ENCODE measurements at places on chromosomes 7 and 10.
A peak's percentile ranks its signal among the peaks of the same experiment; 100 is the strongest.

GRCh38 chr7:19322002-19322401, 176.8 kb upstream of the FERD3L start:
- H3K36me3 ChIP-seq, result no peaks in the 10 kb centered on the region
- H3K27ac ChIP-seq, result peak overlapping the region; percentile 76
- peaks cover 36% of the 10 kb centered on the region for H3K4me1 ChIP-seq
- H3K4me3 ChIP-seq, result no peak overlapping the region
- H3K27me3 ChIP-seq, result no peaks in the 10 kb centered on the region

DNA sequence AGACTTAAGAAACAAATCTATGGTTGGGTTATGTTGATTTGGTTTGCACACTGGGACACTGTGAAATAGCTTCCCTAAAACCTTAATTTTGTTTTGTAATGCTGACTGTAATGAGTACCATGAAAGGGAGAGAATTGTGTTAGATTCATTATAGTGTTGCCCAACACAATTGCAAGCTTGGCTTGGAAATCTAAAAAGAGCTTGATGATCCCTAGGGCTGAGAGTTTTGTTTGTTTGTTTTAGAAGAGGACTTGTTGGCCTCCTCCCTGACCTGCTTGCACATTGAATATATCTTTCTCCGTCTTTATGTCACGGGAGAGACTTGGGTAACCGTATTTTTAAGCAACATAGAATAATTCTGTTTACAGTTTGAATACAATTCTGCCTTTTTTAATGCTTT, 410.1 kb downstream of the ARL4A start:
- H3K4me3 ChIP-seq, result no peak overlapping the region
- H3K4me1 ChIP-seq, result no peaks in the 10 kb centered on the region
- H3K36me3 ChIP-seq, result no peaks in the 10 kb centered on the region
- no peaks in the 10 kb centered on the region for H3K27me3 ChIP-seq
- no peak for DNase-seq

DNA sequence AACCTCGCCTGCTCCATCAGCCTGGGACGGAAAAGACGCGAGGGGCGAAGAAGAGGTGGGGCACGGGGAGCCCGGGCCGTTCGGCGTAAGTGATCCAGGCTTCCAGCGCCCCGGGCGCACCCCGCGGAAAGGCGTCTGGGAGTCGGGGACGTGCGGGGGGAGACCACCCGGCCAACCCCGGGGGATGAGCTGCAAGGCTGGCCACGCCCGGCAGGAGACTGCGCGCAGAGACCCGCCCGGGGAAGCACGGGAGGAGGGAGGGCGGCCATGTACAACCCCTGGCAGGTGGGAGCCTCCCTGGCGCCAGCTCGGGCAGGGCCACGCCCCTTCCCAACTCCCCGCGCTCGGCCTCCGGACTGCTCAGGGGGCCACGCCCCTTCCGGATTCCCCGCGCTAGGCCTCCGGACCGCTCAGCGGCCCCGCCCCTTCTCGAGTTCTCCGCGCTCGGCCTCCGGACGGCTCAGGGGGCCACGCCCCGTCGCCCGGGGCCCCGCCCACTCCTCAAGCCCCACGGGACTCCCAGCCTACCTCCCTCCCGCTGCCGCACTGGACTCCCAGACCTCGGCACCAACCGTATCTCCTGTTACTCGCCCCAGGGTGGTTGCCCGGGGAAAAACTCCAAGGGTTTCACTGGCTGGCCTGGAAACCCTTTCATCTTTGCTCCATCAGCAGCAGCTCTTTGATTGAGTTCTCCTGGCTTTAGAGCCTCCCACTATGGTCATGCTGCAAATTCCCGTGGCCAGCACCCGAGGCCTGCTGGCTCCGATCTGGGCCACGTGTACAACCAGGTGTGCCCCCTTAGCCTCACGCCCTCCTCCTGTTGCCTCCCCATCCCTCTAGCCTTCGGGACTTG, 284.4 kb downstream of the ZEB1 start:
- peaks cover 18% of the 10 kb centered on the region for H3K4me1 ChIP-seq
- DNase-seq, result peak; percentile 96
- H3K4me3 ChIP-seq, result peak overlapping the region; percentile 87
- H3K27ac ChIP-seq, result peak overlapping the region; percentile 40

- H3K36me3 ChIP-seq, result no peaks in the 10 kb centered on the region
- DNase-seq, result no peak
- H3K4me1 ChIP-seq, result peaks cover 15% of the 10 kb centered on the region
These were observed 604.0 kb downstream of the LRMDA start for GRCh38 chr10:76035206-76036110.

DNA sequence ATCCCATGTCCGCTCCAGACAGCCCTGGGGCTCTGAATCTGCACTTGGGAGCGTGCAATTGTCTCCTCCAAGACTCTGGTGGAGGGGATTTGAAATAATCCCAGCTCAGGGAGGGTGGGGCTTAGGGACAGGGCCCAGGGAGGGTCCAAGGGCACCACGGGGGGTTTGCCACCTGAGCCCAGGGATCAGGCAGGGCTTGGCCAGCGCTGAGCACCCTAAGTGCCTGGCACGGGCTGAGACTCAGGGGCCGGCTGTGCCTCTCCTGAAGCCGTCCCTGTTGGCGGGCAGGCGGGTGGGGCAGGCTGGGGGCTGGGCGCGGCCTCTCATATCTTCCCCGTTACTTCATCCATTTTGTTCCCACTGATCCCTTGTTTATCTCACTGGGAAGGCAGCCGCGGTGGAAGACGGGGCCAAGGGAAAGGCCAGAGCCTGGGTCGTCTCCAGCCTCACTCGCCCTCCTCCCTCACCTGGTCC, 41.8 kb upstream of the ELN start:
- no peak overlapping the region for H3K4me3 ChIP-seq
- no peak for DNase-seq
- peaks cover 2% of the 10 kb centered on the region for H3K4me1 ChIP-seq
- peaks cover 12% of the 10 kb centered on the region for H3K27me3 ChIP-seq
- no peak overlapping the region for H3K27ac ChIP-seq

DNA sequence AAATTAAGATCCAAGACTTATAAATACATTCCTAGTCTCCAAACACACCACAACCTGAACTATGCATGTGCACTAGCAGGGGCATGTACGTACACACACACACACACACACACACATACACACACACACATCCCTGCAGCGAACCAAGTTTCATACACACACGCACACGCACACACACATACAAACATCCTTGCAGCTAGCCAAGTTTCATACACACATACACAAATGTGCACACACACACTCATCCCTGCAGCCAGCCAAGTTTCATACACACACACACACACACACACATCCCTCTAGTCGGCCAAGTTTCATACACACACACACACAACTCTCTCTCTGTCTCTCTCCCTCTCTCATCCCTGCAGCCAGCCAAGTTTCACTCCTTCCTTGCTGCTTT, 82.7 kb upstream of the WIPF3 start:
- peaks cover 18% of the 10 kb centered on the region for H3K4me1 ChIP-seq
- DNase-seq, result no peak

GRCh38 chr7:26372249-26372648, 80.6 kb downstream of the SNX10 start:
- no peak overlapping the region for H3K27ac ChIP-seq
- peaks cover 2% of the 10 kb centered on the region for H3K4me1 ChIP-seq
- DNase-seq, result no peak
- no peaks in the 10 kb centered on the region for H3K36me3 ChIP-seq
- H3K27me3 ChIP-seq, result peaks cover 71% of the 10 kb centered on the region

- peaks cover 1% of the 10 kb centered on the region for H3K4me1 ChIP-seq
- H3K27me3 ChIP-seq, result no peaks in the 10 kb centered on the region
- H3K27ac ChIP-seq, result no peak overlapping the region
These were observed 28.2 kb downstream of the NOD1 start for GRCh38 chr7:30450240-30450982.

- no peak overlapping the region for H3K4me3 ChIP-seq
- DNase-seq, result no peak
- H3K4me1 ChIP-seq, result peaks cover 1% of the 10 kb centered on the region
- peaks cover 44% of the 10 kb centered on the region for H3K27me3 ChIP-seq
These were observed 149.0 kb downstream of the LYZL1 start for GRCh38 chr10:29437871-29438270.

DNA sequence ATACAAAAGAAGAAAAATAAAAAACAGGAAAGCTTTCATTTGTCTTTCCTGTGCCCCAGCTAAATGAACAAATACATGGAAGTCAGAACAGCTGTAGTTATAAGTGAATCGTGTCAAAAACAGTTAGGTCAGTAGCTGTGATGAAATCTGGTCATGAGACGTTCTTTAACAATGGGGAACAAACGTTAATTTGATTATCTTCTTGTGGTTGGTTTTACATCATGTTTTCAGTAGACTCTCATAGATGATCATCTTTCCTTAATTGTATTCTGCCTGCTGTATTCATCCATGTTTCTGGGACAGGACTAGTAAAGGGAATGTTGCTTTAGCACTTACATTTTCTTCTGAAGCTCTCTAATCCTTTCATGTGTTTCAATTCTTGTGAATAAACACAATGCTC, 97.0 kb downstream of the PCLO start:
- H3K4me1 ChIP-seq, result no peaks in the 10 kb centered on the region
- H3K27ac ChIP-seq, result no peak overlapping the region
- DNase-seq, result no peak
- no peaks in the 10 kb centered on the region for H3K36me3 ChIP-seq

GRCh38 chr10:34957531-34957930, 132.6 kb downstream of the CUL2 start:
- H3K27ac ChIP-seq, result no peak overlapping the region
- H3K27me3 ChIP-seq, result no peaks in the 10 kb centered on the region
- H3K36me3 ChIP-seq, result no peaks in the 10 kb centered on the region
- DNase-seq, result no peak
- H3K4me1 ChIP-seq, result no peaks in the 10 kb centered on the region

- no peak overlapping the region for H3K4me3 ChIP-seq
- H3K27ac ChIP-seq, result no peak overlapping the region
- peaks cover 9% of the 10 kb centered on the region for H3K36me3 ChIP-seq
- peaks cover 7% of the 10 kb centered on the region for H3K4me1 ChIP-seq
- no peaks in the 10 kb centered on the region for H3K27me3 ChIP-seq
These were observed 36.3 kb downstream of the MKX start for GRCh38 chr10:27709304-27709703.

Measured in osteocyte (in vitro differentiated cells).